Smooth muscle cell of the pulmonary artery (primary cell): ENCODE measurements at places on chromosomes 3 and 15. TPM values are rescaled to one million over a fixed set of nuclear protein-coding genes. Genes with fewer than 3 reads are reported as not detected.

Gene MON1A
- total RNA-seq = 12.7 and 14.6 TPM in 2 replicates

Gene ZDHHC3
- total RNA-seq = 50.4 and 58.5 TPM in 2 replicates

Gene ABI3BP
- 148 and 149 TPM in 2 replicates for total RNA-seq

Gene CPN2
- not detected in 2 replicates for total RNA-seq

Gene SLC35G2
- total RNA-seq = 9.3 and 10.1 TPM in 2 replicates

Gene B3GNT5
- 2.0 and 3.7 TPM in 2 replicates for total RNA-seq

Gene BRK1
- total RNA-seq = 80.3 and 90.6 TPM in 2 replicates

Gene PAK2
- total RNA-seq = 92.9 and 114 TPM in 2 replicates
